ENCODE measurements at places on chromosomes 7 and 10. TPM values are rescaled to one million over a fixed set of nuclear protein-coding genes. Genes with fewer than 3 reads are reported as not detected.
A peak's percentile ranks its signal among the peaks of the same experiment; 100 is the strongest.

The CDNF gene
- 2.4 TPM for polyA plus RNA-seq

- DNase-seq: no peak
Measured at GRCh38 chr7:137703291-137704010, 143.3 kb downstream of the DGKI start.

- DNase-seq: no peak
Measured at GRCh38 chr7:146106319-146106718, 10.3 kb upstream of the CNTNAP2 start.

- no peak for DNase-seq
Measured at GRCh38 chr10:128734161-128734560, 607.9 kb upstream of the MKI67 start.

- no peak for DNase-seq
Measured at GRCh38 chr10:543131-543530, 146.3 kb downstream of the DIP2C start.

DNA sequence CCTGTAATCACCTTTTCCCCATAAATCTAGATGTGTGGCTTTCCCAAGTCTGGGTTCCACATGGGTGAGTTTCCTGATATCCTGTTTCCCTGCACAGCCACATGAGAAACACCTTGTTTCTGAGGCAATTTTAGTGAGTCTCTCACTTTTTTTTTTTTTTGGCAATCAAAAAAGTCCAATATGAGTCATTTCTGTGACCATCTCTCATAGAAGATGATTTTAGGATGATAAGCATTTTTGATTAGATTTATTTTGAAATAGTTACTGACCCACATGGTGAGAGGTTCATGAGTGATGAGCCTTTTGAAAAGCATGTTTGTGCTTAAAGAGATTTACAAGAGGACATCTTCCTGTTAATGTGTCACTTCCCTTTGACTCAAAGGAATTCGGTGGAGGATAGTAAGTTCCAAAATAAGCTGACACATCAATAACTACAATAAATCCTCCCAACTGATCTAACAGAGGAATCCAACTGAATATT lies 464.0 kb downstream of the INHBA start:
- peak; percentile 10 for DNase-seq

DNA sequence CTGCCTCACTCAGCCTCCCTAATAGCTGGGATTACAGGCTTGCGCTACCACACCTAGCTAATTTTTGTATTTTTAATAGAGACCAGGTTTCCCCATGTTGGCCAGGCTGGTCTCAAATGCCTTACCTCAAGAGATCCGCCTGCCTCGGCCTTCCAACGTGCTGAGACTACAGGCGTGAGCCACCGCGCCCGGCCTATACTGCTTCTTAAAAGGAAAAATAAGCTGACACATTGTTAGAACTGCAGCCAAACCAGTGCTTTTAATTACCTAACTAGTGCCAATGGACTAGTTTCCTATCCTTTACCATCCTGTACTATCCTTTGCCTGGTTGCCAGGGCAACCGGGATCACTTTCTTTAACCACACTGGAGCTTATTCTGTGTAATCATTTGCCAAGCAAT lies 108.0 kb downstream of the LRRTM3 start:
- no peak for DNase-seq

GRCh38 chr7:42522227-42522991 lies 285.4 kb upstream of the GLI3 start:
- no peak for DNase-seq

- no peak for DNase-seq
Measured at GRCh38 chr10:72503241-72503640, 122.6 kb downstream of the MICU1 start.

All from left renal pelvis (tissue), 4 donors.